ENCODE measurements at places on chromosomes 5 and 9.

- DNase-seq = no peak
Observed at GRCh38 chr5:45410304-45410995, 285.7 kb downstream of the HCN1 start.

- no peak for DNase-seq
Observed at GRCh38 chr5:143213231-143213850, 190.1 kb downstream of the NR3C1 start.

GRCh38 chr5:2887481-2888348 lies 136.2 kb upstream of the IRX2 start:
- no peak for DNase-seq

- DNase-seq = no peak
Observed at GRCh38 chr9:86486891-86487837, 133.0 kb upstream of the TUT7 start.

GRCh38 chr5:98535901-98536300 lies 237.6 kb upstream of the RGMB start:
- no peak for DNase-seq

DNA sequence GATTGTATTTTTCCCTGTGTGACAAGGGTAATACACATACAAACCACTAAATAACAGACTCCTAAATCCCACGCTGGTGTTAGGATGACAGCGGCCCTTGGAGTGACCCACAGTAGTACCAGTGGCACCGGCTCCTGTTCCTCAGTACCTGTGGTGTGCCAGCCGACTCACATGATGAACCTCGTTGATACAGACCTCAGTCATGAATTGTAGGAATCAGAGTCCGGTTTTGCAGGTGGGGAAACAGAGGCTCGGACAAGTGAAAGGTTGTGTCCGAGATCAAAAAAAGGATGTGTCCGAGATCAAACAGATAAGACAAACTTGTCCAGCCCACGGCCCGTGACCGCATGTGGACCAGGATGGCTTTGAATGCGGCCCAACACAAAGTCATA lies 78.0 kb downstream of the AMBP start:
- peak; percentile 5 for DNase-seq

DNA sequence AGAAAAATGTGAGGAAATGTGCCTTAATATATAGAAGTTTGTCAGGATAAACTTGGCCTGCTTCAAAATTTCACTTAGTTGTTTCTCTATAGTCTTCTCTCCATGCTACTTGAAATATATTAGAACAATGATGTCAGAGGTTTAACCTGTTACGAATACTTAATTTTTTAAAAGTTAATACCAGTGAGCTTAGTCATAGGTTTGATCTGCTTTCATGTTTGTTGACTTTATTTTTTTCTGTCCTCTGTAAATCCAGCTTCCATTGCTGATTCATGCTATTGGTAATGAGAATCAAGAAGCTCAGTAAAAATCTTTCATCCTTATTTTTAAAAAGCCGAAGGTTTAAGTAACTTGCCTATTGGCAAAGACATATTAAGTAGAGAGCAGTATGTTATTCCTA lies 27.9 kb downstream of the BDP1 start:
- DNase-seq = no peak

DNA sequence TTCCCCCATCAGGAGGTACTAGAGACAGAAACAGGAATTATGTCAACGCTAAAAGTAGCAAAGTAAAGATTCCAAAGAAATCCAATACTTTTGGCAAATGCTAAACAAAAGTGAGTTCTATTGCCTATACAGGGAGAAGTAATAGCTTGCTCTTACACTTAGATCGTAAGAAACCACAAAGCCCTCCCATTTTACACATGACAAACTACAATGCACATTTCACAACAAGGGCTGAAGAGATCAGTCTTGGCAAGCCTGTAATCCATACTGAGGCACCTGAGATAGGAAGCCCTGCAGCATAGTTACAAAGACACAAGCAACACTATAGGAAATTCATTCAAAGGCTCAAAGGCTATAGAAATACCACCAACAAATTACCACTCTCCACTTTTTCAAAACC lies 7.7 kb downstream of the HNRNPK start:
- no peak for DNase-seq

DNA sequence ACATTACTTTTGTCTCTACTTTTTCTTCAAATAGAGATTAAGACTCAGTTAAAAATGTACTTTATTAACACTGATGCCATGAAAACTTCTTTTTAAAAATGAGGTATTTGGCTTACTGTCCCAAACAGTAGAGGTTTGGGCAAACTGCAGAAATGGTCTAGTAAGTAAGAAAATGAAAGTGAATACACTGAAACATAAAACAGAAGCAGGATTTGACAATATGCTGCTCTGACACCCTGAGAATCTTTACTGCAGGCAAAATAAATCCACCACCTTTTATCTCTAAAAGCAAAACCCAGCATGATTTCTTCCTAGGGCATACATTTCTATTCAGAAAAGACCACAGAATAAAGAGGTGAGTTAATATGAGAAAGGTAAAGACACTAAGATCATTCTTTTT lies 86.2 kb downstream of the SLC38A9 start:
- no peak for DNase-seq

GRCh38 chr5:96922499-96923244 lies 13.2 kb upstream of the LNPEP start:
- DNase-seq = no peak

DNA sequence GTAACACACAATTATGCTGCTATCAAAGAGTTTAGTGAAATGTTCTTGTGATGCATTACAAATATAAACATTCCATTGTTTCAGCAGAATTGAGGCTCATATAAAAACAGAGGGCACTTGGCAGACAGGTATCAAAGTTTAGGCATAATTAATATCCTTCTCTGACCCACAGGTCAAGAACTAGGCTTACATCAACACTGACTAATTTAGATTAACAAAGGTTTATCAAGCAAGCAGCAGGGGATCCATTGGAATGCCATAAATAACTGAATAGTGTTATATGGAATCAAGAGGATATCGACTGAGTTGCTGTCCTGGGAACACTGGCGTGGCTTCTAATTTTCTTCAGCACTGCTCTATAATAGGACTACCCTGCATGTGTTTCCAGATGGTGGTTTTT lies 414.5 kb upstream of the ARRDC3 start:
- no peak for DNase-seq

- no peak for DNase-seq
Observed at GRCh38 chr5:9713959-9714586, 83.9 kb upstream of the TAS2R1 start.

DNA sequence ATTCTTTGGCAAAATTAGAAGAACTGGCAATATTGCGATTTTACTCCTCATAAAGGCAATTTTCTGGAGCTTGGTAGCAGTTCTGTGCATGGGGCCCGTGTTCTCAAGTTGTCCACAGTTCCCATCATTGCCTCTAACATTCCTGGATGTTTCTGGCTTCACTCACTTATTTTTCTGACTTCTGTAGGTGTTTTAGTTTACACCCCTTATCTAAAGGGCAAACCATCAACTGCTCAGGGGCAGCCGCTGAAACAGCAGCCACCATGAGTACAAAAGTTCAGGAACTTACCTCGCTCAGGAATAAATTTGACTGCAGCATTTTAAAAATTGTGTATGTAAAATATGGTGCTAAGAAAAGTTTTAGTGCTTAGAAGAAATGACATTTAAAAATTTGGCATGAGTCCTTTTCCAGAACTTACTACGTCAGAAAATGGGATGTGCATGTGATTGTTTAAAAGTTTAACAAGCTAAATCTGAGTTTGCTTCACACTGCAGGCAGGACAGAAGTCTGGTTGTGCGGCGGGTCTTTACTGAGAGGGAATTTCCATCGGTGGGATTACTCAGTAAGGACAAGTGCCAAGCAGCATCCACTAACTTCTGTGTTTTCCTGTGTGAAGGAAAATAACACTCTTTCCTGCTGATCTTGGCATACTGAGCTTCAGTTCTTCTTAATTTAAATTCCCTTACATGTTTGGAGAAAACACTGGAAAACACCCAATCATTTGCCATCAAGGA lies 261.7 kb downstream of the MAT2B start:
- no peak for DNase-seq

DNA sequence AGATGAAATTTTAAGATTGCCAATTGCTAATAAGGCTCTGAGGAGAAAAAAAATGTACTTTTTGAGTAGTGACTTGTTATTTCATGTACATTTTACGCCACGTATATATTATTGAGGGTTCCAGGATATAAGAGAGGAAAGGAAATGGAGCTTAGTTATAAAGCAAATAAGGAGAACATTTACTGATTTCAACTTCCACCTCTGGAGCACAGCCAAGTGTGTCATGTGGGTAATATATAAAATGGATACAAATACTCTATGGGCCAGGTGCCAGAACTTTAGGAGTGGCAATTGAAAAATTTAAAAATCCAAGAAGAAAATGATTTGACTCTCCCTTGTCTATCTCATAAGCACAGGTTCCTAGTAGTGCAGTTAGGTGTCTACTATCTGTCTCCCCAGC lies 45.0 kb upstream of the VLDLR start:
- no peak for DNase-seq

DNA sequence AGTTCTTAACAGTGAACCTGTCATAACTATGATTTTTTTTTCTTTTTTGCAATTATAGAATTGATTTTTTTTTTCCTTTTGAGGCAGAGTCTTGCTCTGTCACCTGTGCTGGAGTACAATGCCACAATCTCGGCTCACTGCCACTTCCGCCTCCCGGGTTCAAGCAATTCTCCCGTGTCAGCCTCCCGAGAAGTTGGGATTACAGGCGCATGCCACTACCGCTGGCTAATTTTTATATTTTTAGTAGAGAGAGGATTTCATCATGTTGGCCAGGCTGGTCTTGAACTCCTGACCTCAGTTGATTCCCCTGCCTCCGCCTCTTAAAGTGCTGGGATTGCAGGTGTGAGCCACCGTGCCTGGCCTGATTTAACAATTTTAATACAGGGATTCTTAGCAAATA lies 21.4 kb downstream of the UGCG start:
- DNase-seq = no peak

DNA sequence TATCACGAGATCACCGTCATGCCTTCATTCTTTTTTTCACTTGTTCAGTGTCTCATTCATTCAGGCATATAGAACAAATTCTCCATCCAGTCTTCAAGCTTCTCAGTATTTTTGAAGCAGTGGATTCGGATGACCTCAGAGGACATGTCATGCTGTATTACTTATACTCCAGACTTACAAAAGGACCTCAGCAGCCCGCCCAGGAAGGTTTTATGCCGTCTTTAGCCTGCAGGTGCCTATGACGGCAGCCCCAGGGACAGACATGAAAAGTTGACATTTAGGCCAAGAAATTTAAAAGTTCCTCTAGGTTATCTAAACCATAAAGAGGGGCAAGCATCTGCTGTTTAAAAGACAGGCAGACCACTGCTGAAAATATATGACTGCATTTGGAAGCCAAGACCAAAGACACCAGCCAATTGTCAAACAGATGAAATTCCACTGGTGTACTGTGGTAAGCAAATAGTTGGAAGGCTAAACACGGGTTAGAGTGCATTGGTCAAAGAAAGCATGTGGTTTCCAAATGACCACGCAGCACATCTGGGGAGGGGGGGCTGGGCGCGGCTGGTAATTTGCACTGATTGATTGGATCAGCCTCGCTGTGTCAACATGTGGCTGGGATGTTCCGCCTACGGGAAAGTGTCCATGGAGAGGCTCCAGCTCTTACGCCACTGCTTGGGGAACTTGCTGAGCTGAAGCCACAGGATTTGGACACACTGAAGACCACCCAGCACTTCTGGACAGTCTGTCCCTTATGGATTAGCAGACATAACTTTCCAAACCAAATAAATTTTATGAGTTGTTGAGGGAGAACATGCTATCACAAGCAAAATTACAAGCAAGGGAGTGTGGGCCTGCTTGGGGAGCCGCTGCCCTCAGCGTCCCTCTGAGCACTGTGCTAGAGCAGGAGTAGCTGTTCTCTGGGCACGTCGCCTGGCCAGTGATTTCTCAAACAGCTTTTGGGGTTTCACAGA lies 173.6 kb downstream of the FANCC start:
- DNase-seq = no peak

GRCh38 chr5:69238760-69239251 lies 4.1 kb downstream of the CDK7 start:
- DNase-seq = no peak
